ENCODE measurements at places on chromosomes 13 and 19.

DNA sequence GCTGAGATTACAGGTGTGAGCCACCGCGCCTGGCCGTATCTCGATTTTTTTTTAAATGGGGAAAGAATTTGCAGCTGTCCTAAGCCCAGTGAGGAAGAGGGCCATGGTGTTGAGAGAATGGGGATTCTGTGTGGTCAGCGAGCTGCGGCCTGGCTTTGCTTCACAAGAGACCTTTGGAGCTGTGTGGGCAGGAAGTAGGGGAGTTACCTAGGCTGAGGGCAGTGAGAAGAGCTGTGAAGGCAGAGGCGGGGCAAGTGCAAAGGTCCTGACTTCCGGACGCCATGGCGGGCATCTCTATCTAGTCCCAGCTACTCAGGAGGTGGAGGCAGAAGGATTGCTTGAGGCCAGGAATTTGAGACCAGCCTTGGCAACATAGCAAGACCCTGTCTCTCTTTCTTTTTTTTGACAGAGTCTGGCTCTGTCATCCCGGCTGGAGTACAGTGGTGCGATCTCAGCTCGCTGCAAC lies 4.9 kb downstream of the AP2A1 start:
- DNase-seq = no peak

DNA sequence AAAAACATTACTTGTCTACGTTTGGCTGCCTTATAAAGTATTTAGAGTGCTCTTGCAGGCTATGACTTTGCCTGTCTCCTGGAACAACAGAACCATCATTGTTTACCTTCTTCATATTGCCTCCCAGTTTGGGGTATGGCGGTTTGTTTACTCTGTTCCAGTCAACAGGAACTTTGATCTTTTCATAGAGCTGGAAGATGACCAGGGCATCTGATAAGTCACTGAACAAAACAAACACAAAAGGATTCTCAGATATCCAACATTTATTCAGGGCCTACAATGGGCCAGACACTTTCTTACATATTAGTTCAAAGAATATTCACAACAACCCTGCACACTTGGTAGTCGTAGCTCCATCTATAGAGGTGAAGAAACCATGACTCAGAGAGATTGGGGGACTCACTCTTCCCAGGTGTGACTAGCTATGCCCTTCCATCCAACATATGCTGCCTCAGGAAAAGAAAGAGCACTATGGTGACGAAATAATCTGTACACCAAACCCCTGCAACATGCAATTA lies 38.4 kb upstream of the CPB2 start:
- no peak for DNase-seq

DNA sequence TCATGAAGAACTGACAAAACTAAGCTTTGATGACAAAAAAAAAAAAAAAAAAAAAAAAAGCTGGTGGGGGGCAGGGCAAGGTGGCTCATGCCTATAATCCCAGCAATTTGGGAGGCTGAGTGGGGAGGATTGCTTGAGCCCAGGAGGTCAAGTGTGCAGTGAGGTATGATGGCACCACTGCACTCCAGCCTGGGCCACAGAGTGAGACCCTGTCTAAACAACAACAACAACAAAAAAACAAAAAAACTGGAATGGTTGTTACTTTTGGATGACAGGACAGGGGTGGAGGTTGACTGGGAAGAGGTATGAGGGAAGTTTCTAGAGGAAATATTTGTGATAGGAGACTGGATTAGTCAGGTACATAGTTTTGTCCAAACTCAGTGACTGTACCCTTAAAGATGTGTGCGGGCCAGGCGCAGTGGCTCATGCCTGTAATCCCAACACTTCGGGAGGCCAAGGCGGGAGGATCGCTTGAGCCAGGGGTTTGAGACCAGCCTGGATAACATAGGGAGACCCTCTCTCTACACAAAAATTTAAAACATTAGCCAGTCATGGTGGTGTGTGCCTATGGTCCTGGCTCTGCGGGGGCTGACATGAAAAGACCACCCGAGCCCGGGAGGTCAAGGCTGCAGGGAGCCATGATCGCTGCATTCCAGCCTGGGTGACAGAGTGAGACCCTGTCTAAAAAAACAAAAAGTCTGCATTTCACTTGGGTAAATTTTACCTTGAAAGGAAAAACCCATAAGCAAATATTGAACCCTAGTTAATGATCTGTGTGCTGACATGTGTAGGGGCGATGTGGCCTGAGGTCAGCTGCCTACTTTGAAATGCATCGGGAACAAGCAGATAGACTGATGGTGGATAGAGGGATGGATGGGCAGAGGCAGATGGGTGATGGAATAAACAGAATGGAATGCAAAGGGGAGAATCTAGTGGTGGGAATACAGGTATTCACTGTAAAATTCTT lies 37.0 kb downstream of the CERS4 start:
- DNase-seq = no peak

DNA sequence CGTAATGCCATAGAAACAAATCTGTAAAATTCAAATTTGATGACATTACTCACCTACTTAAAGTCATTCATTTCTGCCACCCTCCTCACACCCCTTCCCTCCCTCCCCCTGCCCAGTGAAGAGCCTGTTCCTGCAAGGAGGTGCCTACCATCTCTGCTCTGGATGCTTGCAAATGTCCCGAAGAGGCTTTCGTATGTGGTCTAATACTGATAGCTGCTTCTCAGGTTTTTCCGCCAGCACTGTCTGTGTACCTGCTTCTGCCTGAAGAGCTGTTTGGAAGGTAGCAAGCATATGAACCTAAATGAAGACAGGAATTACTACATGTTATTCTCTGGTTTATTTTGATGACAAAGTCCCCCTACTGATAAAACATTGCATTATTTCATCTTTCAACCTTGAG lies 57.1 kb downstream of the GPALPP1 start:
- DNase-seq = no peak

DNA sequence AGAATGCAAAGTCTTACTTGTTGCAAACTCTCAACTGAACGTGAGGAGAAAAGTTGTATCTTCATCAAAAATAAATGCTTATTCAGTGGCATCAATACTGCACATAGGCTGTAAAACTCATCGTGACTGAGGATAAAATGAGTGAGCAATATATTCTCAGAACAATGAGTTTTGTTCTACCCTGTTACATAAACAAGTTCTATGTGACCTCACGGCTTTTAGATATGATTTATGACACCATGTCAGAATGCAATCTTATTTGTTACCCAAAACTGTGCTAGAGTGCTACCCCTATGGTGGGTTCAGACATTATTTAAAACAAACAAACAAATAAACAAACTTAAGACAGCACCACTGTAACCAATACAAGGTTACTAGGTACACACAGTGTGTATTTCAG lies 55.4 kb downstream of the FOXO1 start:
- DNase-seq = no peak

DNA sequence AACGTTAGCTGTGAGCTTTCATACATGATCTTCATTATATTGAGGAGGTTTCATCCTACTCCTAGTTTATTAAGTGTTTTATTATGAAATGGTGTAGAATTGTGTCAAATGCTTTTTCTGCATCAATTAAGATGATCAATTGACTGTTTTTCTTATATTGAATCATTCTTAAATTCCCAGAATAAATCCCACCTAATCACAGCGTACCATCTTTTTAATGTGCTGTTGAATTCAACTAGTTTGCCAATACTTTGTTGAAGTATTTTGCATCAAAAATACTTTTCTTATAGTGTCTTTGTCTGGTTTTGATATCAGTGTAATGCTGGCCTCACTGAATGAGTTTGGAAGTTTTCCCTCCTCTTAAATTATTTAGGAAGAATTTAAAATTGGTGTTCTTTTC lies 138.6 kb upstream of the SGCG start:
- DNase-seq = no peak

- no peak for DNase-seq
These were observed 372.1 kb downstream of the LIG4 start for GRCh38 chr13:107843281-107843680.

GRCh38 chr19:50478901-50479715 lies 2.5 kb upstream of the GARIN5A start:
- DNase-seq = peak; percentile 41

GRCh38 chr13:77991003-77991402 lies 72.4 kb upstream of the EDNRB start:
- DNase-seq = no peak

- DNase-seq = no peak
These were observed 4.1 kb downstream of the ARHGEF1 start for GRCh38 chr19:41886761-41887710.

- DNase-seq = no peak
These were observed 60.5 kb downstream of the CCNE1 start for GRCh38 chr19:29872224-29872731.

DNA sequence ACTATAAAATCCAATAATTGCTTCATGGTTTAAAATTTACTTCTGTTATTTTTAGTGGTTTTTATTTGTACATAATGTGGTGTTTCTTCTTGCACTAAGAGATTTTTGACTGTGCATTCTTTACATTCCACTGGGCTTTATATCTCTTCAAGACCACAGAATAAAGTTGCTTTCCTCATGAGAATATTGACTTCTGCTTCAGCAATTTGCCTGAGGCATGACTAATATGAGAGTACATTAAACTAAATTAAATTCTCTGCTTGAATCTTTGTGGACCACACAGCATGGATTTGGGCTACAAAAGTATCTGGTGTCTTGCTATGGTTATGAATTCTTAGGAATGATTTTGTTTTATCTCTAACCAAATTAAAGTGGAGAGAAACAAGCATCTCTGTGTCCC lies 1463.4 kb upstream of the PCDH20 start:
- no peak for DNase-seq

GRCh38 chr13:98285852-98286594 lies 109.0 kb upstream of the RNF113B start:
- no peak for DNase-seq

DNA sequence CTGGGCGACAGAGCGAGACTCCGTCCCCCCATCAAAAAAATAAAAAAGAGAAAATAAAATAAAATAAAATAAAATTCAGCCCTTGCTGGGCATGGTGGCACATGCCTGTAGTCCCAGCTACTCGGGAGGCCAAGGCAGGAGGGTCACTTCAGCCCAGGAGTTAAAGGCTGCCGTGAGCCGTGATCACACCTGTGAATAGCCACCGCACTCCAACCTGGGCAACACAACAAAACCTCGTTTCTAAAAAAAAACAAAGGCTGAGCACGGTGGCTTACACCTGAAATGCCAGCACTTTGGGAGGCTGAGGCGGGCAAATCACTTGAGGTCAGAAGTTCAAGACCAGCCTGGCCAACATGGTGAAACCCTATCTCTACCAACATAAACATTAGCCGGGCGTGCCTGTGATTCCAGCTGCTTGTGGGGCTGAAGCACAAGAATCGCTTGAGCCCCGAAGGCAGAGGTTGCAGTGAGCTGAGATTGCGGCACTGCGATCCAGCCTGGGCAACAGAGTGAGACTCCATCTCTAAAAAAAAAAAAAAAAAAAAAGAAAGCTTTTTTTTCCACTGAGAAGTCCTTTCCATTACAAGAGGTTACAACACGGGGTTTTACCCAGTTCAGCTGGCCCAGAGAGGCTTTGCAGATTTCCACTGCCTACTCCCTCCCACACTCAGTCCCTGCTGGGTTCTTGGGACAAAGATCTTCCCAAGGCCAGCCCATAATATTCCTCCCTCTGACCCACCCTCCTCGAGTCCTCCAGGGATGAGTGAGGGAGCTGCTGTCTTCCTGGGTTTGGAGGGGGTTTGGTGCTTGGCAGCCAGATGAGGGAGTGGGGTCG lies 6.4 kb downstream of the ANGPTL4 start:
- no peak for DNase-seq

- DNase-seq = no peak
These were observed 12.9 kb downstream of the COL4A2 start for GRCh38 chr13:110319774-110320509.

DNA sequence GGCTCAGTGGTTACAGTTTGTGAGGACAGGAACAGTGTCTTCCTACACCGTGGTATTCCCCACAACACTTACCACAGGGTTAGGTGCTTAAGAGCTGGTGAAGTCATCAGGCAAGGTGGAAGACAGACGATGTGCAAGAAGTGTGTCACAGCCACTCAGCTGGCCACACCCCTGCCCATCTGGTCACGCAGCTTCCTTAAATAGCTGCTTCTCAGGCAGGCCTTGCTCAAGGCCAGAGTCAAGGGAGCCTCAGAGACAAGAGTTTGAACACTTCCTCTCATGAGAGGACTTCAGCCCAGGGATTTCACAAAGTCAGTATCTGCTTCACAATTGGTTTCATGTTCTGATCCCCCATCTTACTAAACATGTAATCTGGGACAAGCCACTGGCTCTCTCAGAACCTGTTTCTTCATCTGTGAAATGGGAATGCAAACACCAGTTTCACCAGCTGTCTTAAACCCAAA lies 80.3 kb upstream of the FRY start:
- DNase-seq = peak; percentile 27

DNA sequence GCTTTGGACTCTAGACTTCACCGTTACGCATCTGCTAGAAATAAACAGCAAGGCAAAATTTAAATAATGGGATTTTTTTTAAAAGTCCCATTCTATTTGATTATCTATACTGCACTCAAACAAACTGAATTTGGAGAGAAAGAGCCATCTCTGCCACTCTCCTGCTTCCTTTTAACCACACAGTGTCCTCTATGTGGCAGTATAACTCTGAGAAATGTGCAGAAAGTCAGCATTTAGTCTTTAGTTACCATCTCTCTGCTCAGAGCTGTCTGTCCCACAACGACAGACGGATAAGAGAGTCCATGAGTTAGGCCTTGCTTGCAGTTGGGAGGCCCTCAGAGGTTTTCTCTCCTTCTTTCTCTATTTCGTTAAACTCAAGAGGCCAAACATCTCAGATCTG lies 21.2 kb downstream of the CCNA1 start:
- no peak for DNase-seq

GRCh38 chr19:7007859-7008258 lies 13.4 kb downstream of the MBD3L2B start:
- DNase-seq = no peak

- DNase-seq = peak; percentile 82
These were observed 2.5 kb upstream of the NR2F6 start for GRCh38 chr19:17248011-17248776.

DNA sequence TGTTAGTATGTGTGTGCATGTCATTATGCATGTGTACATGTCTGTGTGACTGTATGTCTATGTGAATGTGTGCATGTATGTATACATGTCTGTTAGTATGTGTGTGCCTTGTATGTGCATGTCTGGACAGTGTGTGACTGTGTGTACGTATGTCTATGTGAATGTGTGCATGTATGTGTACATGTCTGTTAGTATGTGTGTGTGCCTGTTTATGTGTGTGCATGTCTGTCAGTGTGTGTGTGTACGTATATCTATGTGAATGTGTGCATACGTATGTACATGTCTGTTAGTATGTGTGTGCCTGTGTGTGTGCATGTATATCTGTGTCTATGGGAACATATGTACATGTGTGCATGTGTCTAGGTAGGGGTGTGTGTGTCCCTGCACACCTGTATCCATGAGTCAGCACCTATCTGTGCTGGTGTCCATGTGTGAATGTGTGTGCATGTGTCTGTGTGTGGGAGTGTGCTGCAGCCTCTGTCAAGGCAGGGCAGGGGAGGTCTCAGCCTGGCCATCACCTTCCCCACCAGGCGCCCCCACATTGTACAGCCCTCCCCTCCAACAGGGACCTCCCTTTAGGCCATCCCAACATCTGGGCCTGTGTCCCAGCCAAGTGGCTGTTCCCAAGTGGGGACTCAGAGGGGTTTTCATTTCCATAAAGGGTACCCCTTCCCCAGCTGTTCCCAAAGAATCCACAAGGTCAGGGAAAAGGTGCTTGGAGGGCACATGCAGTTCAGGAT lies 4.4 kb downstream of the GAS6 start:
- DNase-seq = peak; percentile 43
